AG10803 (cell line): ENCODE measurements at places on chromosomes 5 and 9.

GRCh38 chr5:64869419-64869818 lies 100.7 kb downstream of the CWC27 start:
- DNase-seq = peak; percentile 45

- DNase-seq = no peak
Measured at GRCh38 chr9:30534455-30534854, 1850.0 kb upstream of the ACO1 start.

GRCh38 chr9:92725766-92726165 lies 38.9 kb downstream of the BICD2 start:
- no peak for DNase-seq

DNA sequence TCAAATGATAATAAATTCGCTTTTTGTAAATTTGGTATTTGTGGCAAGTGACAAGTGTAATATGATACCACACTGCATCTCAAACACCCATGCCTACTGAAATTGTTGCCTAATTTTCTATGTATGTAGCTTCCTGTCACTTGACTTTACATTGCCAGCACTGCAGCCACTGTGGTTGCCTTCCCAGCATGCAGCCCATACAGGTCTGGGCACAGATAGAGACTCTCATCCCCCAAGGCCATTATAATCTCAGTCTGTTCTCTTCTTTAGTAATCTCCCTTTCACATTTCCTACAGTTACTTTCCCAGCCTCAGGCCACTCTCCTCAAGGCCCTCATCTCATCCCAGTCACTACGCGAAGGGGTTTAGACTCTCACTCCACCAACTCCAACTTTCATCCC lies 1200.6 kb downstream of the PTPRD start:
- no peak for DNase-seq

- DNase-seq = no peak
Measured at GRCh38 chr5:56429110-56429561, 196.0 kb upstream of the ANKRD55 start.

DNA sequence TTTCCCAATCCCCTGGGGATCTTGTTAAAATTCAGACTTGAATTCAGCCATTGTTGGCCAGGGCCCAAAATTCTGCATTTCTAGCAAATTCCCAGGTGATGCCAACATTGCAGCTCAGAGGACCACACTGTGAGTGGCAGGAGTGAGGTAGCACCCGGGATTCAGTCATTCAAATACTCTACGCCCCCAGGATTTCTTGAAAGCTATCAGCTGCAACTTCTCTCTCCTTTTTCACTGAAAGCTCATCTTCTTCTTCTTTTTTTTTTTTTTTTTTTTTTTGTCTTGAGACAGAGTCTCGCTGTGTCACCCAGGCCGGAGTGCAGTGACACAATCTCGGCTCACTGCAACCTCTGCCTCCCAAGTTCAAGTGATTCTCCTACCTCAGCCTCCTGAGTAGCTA lies 19.3 kb upstream of the ANKH start:
- DNase-seq = no peak

GRCh38 chr9:136899196-136899595 lies 12.9 kb downstream of the TRAF2 start:
- no peak for DNase-seq
